ENCODE measurements at places on chromosomes 2 and 18.

- no peak for DNase-seq
Observed at GRCh38 chr2:102690012-102690411, 70.7 kb downstream of the SLC9A2 start.

GRCh38 chr2:20156836-20157192, 68.1 kb downstream of the SDC1 start:
- DNase-seq: no peak

- no peak for DNase-seq
Observed at GRCh38 chr2:236855176-236855865, 230.4 kb upstream of the COPS8 start.

DNA sequence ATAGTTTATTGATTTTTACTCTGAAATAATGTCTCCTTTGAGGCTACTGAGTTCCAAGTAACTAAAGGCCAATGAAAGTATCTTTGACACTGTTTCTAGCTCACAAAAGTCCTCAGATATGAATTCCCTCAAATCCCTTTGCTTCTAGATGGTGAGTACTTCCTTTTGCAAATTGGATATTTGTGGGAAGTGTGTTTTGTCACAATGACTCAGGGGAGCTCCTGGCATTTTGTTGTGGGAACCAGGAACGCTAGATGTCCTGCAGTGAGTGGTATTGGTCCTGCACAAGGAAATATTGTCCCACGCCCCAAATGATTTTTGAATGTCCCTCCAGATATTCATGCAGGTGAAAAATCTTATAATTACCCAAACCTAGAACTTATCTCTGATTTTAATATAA, 24.3 kb downstream of the TACR1 start:
- no peak for DNase-seq

DNA sequence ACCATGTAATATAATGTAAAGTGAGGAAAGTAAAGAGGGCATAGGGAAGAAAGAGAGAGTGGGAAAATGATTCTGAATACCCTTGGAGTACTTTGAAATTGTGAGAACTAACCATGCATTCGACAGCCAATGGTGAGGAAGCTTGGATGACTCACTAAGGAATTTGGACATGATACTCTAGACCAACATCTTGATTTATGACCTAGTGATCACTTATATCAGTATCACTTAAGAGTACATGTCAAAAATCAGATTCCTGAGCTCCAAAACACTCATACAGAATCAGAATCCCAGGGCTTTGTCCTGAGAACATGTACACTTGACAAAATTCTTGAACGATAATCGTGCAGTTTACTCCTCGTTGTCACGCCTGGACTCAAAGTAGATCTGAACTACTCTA, 1899.8 kb upstream of the PIK3C3 start:
- no peak for DNase-seq

DNA sequence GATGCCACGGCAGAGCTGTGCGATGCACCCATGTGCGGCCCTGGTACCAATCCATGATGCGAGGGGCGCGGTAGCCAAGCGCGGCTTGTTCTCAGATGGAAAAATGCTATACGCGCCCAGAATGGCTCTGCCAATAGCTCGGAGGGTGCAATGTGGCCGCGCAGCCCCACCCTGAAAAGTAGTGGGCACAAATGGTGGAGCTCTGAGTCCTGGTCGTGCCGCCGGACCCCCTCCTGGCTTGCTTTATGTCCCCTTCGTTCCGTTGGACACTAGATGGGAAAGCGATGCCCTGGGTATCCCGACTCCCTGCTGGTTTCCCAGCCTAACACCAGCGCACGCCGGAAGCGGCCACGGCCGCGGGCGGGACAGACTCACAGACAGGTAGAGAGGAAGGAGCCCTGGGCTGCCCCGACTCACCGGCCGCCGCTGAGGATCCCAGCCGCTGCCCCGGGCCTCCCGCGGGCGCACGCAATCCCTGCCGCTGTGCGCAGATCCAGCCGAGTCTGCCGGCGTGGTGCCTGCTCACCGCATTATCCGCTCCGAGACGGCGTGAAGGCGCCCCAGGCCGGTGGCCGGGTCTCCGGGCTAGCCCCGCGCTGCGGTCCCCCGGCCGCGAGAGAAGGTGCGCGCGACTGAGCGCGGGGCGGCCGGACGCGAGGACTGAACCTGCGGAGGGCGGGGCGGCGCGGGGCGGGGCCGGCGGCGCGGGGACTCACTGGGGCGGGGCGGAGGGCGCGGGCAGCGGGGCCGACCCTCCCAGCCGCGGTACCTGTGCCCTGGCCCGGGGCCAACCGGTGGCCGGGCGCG, at the start of gene CDC42EP3:
Gene CDC42EP3 (minus strand): TSS at position 634 of the 807 bp plus-strand sequence. CDS start 25,055 bp downstream, outside the sequence.
- peak; percentile 67 for DNase-seq

DNA sequence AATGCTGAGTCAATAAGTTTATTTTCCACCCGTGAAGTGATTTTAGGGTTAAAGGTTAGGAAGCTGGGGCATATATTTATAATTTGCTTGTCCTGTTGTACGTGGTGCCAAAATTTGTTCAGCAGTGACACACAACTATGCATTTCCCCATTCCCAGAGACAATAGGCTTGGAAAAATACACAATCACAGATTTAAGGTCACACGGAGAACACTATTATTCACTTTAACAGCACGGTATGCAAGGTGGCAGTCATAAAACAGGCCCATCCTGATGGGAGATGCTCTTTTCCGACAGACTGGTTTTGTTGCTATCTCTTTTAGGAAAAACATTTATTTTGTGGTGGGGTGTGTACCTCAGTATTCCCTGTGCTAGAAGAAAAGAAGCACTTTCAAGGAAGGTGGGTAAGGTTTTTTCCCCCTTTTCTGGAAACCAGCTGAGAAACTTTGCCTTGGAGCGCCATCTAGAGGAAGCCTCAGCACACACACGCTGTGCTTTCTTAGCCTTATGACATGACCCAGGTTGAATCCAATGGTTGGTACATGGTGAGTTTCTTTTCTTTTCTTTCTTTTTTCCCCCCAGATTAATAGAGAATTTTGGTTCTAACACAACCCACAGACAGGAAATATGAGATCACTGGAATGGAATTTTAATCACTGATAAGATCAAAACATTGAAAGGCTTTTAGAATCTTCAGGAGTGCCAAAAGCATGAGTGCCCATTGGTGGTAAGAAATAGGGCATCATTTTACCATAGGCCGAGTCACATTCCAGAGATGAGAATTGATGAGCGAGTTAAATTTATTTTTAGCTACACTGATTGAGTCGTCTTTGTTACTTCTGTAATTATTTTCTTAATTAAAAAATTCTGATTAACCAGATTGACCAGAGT, 332.1 kb downstream of the AGPS start:
- DNase-seq: peak; percentile 69

GRCh38 chr2:28068527-28068926, 178.0 kb downstream of the BABAM2 start:
- no peak for DNase-seq

- no peak for DNase-seq
Observed at GRCh38 chr2:208511016-208511415, 104.4 kb downstream of the PTH2R start.

DNA sequence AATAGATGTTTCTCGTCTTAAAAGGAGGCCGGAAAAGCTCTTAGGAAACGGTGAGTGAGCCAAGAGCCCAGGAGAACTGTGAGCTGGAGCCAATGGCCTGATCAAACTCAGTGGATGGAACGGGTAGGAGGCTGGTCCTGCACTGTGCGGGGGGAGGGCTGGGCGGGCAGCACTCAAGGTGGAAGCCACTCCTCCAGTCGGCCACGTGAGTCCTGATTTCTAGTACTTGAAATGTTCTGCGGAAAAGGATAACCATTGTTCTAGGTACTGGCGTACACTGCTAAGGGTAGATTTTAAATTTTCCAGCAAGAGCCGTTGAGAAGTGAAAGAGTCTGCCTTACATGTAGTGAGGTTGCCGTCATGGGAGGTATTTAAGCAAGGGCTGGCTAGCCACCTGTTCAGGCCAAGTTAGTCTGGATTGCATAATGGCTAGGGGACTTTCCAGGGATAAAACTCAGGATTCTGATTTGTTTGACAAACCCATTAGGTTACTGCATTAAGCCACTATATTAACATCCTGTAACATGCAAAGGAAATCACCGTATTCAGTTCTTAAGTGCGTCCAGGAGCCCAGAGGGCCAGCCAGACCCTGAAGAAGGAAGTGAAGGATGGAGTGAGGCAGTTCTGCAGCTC, 51.3 kb upstream of the ODC1 start:
- DNase-seq: no peak

DNA sequence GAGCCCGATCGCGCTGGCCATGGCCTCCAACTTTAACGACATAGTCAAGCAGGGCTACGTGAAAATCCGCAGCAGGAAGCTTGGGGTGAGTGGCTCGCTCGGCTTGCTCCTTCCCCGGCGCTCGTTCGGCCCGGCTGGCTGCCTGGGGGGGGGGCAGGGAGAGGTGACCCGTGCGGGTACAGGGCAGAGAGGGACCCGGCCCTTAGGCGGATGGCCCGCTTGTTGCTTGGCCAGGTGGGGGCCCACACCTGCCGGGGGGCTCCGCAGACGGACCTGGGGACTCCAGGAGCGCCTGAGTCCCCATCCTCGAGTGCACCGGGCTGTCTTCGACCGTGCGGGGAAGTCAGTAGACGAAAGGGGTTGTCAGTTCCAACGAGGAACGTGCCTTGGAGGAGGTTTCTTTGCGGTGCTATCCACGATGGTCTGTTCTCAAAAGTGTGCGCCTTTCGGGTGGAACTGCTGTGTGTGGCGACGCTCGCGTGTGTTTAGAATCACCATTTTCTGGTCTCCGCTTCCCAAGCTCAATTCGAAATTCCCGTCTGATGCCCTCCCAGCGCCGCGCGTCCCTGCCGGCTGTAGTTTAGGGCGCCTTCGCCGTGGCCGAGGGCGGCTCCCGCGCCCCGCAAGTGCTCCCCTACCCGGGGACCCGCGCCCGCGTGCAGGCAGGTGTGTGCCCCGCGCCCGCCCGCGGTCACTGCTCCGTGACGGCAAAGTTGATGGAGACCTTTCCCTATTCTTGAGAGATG, 711 bp downstream of the DOK6 start:
- DNase-seq: peak; percentile 11

GRCh38 chr2:309148-309953, 21.5 kb upstream of the ALKAL2 start:
- no peak for DNase-seq

DNA sequence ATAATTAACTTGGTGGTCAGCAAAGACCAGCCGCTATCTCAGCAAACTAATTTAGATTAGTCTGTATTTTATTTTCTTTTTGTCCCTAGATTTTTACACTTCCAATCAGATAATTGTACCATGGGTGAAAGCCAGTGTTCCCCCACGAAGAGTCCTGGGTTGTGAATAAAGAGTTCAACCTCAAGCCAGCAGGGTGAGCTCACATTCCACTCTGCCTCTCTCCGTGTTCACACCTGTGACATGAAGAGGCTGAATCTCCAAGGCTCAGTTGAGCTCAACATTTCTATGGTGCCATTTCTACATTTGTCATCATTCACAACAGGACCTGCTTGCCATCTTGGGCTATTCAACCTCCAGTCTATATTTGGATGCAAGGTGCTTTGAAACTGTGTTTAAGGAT, 771.5 kb downstream of the GALR1 start:
- DNase-seq: no peak

GRCh38 chr2:157989227-157989626, 112.4 kb upstream of the UPP2 start:
- no peak for DNase-seq
